ENCODE measurements at places on chromosomes 7 and 10.

DNA sequence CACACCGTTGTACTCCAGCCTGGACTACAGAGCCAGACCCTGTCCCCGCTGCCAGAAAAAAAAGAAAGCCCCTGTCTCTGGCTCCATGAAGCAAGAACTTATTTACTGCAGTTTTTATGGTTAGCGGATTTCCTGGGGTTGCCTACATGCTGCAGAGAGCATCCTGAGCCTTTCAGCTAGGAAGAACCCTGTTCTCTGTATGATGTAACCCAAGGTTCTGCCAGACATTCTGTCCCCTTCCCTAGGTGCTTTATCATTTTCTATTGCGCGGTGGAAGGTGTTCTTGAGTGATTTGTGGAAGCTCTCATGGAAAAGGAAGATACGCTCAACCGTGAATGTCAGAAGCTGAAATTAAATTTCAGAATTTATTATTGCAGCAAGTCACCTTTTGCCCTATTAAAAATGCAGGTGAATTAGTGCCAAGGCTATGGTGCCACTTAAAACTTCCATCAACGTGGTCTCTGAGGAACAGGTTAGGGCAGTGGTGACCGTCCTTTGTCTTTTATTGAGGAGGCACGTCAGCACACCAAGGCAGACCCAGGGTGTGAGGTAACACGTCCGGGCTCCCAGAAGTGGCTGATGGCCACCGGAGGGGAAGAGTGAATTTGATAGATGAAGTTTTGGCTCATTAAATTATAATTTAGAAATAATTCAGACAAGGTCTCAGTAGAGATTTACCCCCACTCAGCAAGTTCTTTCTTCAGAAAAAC lies 273.1 kb downstream of the PHTF2 start:
- DNase-seq, result no peak

GRCh38 chr10:89118091-89118490 lies 89.0 kb downstream of the CH25H start:
- DNase-seq, result no peak

- no peak for DNase-seq
Measured at GRCh38 chr10:86037096-86037495, 329.5 kb downstream of the GRID1 start.

DNA sequence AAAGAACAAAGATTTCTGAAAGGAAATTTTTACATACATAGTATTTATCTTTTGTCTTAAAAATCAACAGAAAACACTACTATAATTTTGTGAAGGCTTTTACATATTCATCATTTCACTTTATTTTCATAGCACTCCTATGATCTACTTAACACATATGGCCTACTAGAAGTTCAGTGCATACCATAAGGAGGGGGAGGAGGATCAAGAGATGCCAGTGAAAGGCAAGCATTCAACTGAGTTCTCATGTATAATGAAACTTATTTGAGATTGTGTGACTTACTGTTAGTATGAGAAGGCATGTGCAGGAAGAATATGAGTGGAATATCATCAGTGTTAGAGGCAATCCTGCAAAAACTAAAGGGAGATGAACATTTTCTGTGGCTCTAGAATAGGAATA lies 10.6 kb downstream of the BRAF start:
- no peak for DNase-seq

DNA sequence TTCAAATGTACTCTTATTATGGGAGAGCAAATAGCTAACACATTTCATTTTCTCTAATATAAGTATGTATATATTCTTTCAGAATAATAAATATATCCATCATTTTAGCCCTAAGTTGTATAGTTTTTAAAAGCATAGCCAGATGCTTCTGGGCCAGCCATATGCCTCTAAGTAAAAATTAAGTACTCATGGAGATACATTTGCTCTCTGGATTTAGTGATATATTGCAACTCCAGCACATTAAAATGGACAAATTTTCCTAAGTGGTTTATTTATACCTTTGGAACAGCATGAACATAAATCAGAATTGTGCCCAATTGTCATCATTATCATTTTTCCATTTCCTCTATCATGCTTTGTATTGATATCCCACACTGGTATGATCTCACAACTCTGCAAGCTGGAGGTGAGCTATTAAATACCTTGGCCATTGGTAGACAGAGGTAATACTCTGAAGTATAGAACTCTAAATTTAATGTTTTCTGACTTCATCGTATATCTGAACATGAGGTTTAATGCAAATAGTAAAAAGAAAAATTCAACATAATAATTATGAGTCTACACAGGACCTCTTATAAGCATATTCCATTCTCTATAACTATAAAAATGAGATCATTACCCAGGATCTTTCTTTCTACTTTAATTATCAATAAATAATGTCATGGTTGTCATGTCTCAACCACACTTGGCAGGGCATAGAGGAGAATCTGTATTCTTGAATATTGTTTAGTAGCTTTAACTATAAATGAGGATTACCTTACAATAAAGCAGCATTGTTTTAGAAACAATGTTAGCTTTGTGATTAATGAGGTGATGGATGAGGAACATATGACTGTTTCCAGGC lies 90.8 kb downstream of the AGMO start:
- no peak for DNase-seq

- DNase-seq, result no peak
Measured at GRCh38 chr7:110502888-110503465, 588.0 kb upstream of the LRRN3 start.

DNA sequence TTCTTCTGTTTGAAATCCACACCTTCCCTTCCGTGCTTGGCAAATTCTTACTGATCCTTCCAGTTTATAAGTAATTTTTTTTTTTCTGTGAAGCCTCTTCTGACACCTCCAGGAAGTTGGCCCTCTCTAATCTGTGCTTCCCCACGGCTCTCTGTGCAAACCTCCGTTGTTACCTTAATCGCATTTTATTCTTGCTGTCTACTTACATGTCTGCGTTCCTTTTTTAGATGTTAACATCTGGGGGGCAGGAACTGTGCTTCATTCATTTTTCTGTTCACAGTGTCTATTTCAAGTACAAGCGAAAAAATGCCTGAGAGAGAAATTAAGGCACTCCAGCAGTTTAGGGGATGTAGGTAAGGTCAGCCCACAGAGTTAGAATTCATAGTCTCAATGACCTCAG lies 8.4 kb upstream of the CAMK1D start:
- DNase-seq, result no peak

DNA sequence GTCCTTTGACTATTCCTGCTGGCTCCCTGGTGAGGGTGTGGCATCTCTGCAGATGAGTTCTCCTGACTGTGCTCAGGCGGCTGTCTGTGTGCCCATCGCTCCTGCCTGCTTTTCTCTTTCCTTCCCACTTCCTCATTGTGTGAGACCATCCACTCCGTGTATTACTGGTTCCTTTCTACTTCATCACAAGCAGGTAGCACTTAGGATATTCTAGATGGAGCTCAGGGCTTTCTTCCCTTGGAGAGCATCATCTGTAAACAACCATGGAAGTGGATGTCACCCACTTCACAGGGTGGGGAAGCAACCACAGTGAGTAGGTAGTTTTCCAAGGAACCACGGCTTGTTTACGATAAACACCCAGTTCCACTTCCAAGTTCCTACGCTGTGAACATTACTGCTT lies 15.7 kb downstream of the DNAJB6 start:
- no peak for DNase-seq

DNA sequence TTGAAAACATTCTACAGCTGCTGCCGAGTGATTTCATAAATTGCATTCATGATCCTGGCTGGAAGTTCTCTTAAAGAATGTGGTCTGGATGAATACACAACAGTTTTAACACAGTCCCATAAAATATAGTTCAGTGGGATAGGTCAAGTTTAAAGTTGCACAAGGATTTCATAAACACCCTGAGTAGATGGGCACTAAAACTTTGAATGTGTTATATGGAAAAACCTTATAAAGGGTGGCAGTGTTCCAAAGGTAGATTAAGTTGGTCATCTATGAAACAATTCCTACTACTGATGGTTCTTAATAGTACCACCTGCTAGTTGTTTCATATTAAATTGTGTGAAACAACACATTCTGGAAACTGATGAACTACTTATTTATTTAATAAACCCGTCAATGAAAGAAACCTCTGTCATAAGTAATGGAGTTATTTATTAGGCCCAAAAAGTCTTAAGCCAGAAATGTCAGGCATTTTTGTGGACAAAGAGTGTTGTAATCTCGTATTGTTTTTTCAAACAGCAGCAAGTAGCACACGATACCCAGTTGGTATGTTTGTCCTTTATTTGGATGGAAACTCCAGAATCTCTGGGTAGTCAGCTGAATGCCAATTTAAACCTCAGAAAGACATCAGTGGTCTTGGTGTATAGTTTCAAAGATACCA lies 14.3 kb upstream of the RPA3 start:
- no peak for DNase-seq

GRCh38 chr10:34223658-34224057 lies 591.4 kb downstream of the PARD3 start:
- no peak for DNase-seq

DNA sequence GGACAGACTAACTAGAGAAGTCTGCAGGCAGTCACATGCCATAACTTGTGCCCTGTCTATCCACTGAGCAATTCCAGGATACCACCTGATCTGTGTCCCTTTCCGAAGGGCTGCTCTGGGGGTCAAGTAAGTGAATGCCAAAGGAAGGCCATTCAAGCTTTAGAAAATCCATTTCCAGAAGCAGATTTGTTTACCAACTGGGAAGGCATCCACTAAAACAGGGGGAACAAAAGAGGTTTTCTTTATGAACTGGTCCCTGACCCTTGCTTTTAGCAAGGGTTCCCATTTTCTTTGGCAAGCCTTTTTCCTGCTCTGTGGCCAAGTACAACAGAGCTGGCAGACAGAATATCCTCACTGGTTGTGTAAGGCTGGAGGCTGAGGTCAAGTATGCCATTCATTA lies 36.5 kb downstream of the ITPRID1 start:
- DNase-seq, result no peak

DNA sequence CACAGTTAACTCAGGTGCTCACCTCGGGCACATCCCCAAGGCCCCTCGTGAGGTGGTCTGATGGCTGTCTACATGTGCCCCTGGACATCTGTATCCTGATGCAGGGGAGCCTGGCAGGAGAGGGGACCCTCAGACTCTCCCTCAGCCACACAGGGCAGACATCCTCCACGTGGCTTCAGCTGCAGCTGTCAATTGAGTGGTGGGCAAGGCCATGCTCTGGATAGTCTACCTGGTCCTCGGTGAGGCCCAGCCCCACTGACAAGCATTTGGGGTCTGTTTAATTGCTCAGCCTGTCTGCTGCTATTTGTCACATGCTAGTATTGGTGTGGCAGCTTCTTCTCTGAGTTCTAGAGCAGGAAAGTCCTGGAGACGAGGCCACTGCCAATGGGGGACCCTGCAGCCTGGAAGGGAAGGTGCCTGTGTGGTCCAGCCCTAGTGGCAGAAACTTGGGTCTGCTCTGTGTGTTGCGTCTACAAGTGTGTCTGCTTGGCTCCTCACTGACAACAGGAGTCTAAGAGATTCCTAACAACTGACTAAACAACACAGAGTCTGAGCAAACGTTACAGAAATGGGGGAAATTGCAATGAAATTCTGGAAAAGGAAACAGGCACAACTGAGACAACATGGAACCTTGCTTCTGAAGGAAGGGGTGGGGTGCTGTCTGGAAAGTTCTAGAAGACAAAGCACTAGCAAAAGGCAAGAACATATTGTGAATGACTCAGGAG lies 59.3 kb upstream of the IGFBP3 start:
- no peak for DNase-seq

GRCh38 chr7:53521638-53522184 lies 486.3 kb downstream of the POM121L12 start:
- DNase-seq, result no peak

- DNase-seq, result no peak
Measured at GRCh38 chr7:123191132-123191531, 8.6 kb downstream of the SLC13A1 start.

- no peak for DNase-seq
Measured at GRCh38 chr10:96587264-96588059, 650 bp upstream of the TM9SF3 start.

DNA sequence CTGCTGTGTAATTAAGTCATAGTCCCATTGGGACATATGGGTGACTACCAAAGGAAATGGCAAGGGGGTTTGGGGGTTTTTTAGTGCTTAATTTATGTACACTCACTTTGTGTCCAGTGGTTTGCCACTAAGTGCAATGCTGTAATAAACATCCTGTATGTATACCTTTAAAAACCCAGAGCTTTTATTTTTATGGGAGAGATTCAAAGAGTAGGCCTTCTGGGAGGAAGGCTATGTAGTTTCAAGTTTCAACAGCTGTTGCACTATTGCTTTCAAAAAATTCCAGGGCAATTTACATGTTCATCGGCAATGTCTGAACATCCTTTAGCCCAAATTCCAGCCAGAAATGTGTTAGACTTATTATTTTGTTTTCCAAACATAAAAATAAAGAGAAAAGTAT lies 744.7 kb downstream of the XPNPEP1 start:
- no peak for DNase-seq

DNA sequence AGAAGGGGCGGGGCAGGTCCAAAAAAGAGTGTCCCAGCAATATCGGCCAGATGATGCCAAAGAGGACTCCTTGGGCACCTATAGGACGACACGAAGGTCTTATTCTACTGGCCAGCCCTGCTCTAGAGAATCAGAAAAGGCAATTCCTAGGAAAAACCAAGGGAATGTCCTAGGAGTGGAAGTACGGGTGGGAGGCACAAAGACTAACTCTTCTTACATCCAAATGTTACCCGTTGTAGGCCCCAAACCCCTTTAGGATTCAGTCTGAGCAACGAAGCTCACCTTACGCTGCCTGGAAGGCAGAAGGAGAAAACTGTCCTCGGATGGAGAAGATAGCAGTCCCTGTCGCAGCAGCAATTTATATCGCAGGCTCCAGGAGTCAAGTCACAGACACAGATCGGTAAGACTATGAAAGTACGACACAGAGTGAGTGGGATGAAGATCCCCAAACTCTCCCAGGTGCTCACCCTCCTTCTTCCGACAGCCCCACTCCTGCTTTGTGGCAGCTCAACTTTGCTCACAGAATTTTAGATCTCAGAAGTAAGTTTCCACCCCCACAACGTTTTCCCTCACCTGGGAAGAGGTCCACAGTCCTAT lies 558 bp downstream of the TCTN3 start:
- no peak for DNase-seq

DNA sequence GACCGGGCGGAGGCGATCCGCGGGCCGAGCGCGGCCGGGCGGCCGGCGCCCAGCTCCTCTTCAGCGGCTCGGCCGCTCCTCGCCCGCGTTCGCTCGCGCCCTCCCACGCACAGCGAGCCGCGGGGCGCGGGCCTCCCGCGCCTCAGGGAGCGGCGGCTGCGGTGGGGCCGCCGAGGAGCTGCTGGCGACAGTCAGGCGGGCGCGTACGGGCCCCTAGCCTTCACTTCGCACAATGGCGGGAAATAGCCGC lies at the start of gene MCMBP:
Gene MCMBP, minus strand, starts transcription at position 234 of the 250 bp plus-strand sequence. CDS start 259 bp downstream, outside the sequence.
- no peak for DNase-seq

DNA sequence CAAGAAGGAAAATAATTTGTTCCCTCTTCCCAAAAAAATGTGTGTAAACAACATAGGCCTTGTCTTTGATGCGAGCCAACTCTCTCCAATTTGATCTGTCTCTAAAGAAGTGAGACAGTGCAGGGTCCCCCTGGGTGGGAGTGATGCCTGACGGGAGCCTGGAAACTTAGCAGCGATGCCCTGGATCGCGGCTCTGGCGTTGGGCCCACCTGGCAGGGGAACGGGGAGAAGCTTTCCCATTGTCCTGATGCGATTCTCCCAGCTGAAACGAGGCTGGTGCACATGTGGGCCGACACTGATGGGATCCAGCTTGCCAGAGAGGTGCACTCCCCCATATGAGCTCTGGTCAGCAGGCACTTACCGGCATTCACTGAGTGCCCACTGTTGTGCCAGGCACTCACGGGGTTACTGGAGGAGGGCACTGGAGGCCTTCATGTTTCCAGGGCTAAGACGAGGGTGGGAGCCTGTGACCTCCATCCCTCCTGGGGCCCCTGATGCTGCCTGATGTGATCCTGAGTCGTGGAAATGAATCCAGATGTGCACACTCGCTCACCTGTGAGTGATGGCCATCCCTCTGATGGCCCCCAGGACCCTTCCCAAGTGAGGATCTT lies 132.8 kb downstream of the PTPN20 start:
- DNase-seq, result no peak

- no peak for DNase-seq
Measured at GRCh38 chr10:122515022-122515424, 45.5 kb upstream of the DMBT1 start.
